ENCODE measurements at places on chromosomes 2 and 18.

- no peak for DNase-seq
Observed at GRCh38 chr2:188102881-188103280, 188.8 kb upstream of the GULP1 start.

- peak; percentile 61 for DNase-seq
Observed at GRCh38 chr2:44952143-44952805, 10.8 kb downstream of the SIX3 start.

- DNase-seq = no peak
Observed at GRCh38 chr18:35501369-35501768, 3.6 kb upstream of the INO80C start.

GRCh38 chr2:189236066-189236465 is 56.5 kb upstream of the COL5A2 start:
- DNase-seq = no peak

DNA sequence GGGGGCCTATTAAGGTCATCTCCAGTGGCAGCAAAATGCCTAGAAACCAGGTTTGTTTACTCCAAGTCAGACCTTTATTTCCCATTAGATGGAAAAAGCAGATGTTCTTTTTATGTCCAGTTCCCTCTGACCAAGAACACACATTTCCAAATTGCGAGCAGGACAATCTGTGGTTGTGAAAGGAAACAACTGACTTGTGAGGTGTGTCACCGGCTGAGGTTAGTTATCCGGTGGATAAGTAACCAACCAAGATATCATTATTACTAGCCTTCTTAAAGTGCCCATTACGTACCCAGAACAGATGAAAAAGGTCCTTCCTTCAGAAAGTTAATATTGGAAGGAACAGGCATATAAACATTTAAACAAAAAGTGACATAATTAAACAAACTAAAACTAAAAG is 112.9 kb downstream of the THADA start:
- peak; percentile 57 for DNase-seq

DNA sequence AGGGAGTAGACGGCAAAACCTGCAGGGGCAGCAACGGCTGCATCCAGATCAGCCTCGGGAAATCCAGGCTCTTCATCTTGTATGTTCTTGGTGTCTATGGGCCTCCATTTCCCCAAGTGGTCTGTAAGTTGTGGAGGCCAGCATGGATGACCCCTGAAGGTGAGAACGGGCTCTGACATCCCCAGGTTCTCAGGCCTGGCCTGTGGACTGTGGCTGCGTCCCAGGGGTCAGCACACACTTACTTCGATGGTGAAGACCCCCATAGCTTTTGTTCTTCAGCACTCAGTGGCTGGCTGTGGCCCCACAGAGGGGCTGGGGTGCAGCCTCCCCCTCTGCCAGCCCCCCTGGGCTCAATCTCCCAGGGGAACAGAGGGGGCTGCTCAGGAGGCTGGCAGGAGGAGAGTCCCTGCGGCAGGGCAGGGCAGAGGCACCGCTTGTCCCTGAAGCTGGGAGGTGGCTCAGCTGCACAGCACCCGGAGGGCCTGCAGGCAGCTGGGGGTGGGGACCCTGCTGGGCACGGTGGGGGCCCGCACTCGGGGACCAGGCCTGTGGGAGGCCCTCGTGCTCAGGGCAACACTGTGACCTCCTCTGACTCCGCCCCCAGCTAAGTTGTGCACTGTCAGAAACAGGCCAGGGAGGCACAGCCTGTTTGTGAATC is 3.8 kb downstream of the SLC66A3 start:
- no peak for DNase-seq
